Kidney tubule cell (primary cell): ENCODE measurements at places on chromosomes 16 and 17.

DNA sequence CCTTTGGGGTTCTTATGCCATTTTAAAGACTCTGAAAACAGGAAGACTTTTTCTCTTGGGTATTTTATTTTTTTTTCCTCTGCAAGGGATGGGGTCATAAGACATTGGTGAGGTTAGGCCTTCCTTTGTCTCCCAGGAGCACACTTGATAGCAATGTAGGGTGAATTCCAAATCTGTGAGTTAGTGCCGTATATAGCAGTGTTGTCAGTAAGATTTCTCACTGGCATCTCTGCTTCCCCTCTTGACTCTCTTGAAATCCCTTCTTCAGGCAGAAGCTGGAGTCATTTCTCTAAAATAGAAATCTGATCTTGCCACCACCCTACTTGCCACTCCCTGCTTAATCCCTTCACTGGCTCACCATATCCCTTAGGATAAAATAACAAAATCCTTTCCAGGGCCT is 529.7 kb downstream of the WWOX start:
- DNase-seq = no peak

- no peak for DNase-seq
These were observed 247.4 kb downstream of the SHISA9 start for GRCh38 chr16:13148836-13149235.

DNA sequence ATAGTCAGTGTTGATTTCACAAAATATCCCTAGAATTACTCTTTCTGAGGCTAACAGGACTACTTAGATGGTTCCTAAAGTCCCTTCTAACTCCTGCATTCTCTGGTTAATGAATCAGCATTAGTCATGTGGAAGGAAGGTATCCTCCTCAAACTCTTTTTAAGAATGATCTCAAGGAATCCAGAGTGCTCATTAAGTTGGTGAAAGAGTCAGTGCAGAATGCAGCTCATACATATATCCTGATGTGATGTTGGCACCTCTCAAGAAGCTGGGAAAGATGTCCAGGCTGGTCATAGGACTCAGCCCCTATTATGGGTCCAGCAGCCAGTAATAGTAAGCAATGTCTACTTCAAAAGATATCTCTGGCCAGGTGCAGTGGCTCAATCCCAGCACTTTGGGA is 65.5 kb downstream of the PIGL start:
- DNase-seq = peak; percentile 89

DNA sequence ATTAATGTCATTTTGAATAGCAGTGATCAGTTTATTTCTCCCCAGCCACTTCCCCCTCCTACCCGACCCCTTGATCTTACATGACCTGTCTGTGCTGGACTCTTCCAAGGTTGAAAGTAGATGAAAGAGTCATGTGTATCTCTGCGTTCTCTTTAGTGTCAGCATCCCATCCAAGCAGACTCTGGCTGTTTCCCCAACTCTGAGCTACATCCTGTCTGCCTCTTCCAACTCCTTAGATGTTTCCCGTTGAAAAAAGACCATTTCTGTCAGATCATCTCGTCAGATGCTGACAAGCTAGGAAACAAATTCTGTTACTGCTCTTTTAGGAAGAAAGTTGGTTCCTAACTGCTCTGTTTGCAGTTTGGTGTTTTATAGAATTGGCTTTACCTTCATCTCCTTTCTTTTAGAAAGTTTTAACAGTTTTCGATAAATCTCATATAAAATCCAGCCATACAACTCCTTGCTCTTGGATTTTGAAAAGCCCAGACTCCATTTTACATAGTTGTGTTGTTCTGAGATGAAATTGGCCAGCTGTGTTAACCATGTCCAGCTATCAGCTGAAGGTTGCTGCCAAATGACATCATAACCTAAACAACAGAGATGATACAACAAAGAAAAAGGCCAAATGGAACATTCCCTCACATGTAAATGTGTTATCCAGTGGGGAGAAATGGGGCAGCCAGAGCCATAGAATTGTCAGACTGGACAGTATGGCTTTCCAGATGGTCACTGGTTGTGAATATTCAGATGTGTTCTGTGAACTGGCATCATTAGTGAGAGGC is 43.5 kb downstream of the CYB561 start:
- no peak for DNase-seq

DNA sequence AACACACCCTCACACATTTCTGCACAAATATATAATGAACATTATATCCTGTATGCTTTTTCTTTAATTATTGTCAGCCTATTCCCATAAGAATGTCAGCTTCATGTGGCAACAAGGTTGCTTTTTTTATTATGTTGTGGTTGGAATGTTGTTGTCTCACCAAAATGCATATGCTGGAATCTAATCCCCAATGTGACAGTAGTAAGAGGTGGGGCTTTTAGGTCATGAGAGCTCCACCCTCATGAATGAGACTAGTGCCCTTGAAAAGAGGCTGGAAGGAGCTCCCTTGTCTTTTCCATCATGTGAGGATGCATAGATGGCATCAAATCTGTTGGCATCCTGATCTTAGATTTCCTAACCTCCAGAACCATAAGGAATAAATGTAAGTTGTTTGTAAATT is 131.3 kb upstream of the IRX6 start:
- DNase-seq = no peak

DNA sequence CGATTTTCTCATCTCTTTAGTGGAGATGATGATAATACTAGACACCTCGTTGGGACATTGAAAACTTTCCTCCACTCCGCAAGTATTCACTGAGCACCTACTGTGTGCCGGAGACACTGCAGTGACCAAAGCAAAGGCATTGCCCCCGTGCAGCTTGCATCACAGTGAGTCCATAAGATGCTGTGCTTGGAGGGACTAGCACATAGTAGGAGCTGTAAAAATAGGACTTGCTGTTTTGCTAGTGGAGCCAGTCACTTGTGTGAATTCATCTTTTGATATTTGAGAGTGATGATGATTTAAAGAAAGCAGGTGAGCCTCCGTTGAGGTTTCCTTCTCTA is 5.3 kb upstream of the MAP2K3 start:
- no peak for DNase-seq

GRCh38 chr16:49757559-49758069 is 98.3 kb downstream of the ZNF423 start:
- DNase-seq = no peak

DNA sequence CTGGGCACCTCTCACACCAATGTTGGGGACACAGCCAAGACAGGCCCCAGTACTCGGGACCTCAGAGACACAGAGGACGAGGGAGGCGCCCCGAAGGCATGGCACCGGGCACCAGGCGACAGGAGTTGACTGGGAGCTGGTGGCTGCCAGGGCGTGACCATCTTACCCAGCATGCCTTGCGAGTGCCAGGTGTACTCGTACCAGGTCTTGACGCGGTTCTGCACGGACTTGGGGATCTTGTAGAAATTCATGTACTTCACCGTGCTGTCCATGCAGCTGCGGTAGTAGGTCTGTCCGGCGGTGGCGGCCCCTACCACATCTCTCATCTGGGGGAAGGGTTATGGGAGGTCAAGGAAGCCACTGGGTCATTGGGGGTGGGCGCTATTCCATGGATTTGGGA is 67.3 kb downstream of the CNGB1 start:
- DNase-seq = no peak

DNA sequence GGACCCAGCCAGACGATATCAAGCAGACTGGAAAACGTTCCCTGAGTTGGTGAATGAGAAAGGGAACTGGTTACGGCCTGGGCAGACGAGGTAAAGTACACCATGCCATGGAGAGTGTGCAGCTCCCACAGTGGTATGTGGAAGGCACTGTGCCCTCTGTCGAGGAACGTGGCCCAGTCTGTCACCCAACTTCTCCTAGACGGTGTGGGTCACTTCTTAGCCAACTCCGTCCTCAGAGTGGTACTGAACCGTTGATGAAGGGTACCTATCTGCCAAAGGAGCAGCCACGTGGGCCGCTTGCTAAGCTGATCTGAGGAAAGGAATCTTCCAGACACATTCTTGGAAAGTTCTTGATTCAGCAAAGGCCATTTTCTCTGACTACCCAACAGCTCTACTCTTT is 56.0 kb upstream of the AXIN2 start:
- no peak for DNase-seq

DNA sequence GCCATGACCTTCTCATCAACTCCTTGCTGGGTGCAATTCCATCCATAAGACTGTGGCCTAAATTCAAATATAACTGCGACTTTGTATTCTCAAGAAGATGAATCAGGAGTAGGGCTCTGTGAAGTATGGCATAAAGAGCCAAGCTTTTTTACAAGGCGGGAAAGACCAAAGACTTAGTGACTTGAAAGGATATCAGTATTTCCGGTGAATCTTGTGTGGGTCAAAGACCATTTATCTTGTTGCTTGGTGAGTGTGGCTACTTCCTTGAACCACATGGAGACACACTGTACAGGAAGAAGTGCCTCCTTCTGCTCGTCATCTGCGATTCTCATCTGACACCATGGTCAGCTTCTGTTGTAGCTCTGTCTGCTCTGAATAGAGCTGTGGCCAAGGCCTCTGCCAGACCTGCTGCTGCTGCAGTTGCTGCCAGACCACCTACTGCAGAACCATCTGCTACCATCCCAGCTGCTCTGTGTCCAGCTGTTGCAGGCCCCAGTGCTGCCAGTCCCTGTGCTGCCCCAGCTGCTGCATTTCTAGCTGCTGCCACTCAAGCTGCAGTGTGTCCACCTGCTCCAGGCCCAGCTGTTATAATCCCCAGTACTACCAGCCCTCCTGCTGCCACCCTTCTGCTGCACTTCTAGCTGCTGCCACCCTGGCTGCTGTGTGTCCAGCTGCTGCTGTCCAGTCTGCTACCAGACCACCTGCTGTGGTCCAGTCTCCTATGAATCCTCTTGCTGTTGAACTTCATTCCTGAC is 6.1 kb upstream of the KRTAP2-4 start:
- DNase-seq = no peak

DNA sequence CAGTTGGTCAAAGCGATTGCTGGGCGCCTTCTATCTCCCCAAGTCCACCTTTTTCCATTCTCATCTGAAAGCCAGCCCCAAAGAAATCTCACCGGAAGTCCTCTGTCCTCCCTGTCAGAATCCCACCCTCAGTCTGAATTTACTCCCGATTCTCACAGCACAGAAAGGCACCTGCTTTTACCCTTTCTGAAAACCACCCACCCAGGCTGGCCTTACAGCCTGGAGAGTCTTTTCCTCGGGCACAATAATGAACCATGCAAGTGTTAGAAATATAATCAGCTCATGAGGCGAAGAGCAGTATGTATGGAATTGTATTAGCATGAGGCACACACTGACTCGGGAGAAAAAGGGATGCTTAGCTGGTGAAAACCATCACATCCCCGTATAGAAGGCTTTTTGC is 1.2 kb upstream of the ZFHX3 start:
- DNase-seq = no peak

DNA sequence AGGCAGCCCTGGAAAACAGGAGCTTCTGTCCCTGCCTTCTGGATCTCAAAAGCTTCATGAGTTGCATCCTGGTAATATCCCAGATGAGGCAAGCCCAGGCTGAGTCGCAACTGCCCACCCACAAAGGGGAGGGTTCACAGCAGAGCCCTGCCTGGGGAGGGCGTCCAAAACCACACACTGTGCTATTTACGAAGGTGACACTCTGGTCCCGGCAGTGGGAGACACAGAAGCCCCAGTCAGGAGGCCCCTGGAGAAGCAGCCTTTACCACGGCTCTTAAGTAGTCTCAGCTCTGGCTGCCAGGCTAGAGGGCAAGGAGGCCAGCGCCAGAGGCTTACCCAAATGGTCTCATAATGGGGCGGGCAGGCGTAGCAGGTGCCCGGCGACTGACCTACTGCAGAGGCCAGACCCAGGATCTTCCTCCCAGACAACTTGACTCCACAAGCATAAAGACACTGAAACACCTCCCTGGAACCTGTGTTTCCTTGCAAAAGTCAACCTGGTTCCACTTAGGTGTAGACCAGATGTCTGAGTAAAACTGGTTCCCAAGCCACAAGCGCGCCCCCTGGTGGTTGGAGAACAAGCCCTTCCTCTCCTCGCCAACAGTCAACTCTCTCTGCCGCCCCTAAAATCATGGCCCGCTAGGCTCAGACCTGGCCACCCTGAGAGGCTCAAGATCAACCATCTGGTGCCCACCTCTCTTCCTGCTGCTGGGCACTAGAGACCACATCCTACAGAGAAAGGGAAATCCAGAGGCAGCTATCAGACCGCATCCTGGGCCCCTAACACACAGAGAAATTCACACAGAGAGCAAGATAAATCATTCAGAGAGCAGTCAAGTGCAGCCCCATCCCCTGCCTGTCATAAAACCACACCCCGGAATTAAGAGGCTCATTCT is 5.2 kb downstream of the AXIN2 start:
- DNase-seq = peak; percentile 66

DNA sequence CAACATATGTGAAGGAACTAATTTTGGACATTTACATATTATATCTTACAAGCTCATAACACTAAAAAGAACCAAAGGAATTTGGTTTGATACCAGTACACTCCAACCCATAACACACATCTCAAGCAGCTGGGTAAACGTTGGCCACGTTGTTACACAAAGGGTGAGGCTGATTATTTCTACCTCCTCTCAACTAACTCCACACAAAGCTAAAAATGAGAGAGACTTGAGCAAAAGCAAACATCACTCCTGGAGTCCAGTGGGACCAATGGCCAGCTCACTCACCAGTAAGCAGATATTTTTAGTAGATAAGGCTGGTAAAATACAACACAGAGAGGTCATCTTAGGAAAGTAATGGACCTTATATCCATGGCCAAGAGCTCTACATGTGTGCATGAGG is 207.6 kb downstream of the MRTFB start:
- no peak for DNase-seq

DNA sequence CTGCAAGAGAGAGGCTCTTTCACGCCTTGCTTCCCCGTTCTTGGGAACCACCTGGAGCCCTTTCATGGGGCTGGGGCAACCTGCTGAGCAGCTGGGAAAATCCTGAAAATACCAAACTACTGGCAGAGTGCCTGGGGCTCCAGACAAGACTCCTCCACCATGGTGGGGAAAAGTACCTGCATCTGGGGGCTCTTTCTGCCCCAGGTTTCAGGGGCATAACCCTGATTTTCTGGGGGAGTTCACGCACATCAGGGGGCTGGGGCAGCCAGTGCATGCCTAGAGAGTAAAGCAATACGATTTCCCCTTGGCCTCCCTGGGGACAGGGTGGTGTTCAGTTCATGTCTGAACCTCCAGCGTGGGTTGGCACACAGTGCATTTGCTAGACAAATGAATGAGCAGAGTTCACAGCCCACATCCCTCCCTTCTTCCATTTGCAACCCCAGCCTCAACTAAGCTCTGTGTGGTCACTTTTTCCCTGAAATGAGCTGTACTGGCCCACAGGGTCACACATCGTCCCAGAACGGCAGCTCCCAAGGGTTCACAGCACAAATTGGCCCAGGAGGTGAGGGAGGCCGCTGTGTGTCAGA is 5.2 kb upstream of the CDC42EP4 start:
- DNase-seq = no peak

DNA sequence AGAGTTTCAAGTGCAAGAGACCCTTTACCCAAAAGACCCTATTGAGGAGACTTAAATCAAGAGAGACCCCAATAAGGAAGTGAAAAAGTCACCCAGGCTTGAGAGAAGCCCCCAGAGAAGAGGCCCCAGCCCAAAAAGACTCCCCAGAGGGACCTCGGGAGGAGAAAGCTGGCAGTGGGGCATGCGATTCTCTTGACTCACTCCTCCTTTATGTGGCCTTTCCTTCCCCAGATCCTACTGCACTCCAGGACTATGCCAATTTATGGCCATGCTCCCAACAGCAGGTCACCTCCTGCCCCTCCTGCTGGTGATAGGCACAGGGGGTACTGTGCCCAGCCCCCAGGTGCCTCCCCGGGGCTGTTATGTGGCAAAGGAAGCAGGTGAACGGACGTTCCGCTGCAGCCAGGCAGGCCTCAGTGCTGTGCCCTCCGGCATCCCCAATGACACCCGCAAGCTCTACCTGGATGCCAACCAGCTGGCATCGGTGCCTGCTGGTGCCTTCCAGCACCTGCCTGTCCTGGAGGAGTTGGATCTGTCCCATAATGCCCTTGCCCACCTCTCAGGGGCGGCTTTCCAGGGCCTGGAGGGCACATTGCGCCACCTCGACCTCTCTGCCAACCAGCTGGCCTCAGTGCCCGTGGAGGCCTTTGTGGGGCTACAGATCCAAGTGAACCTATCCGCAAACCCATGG is 16.3 kb downstream of the LRRC3C start:
- no peak for DNase-seq
